H9 (cell line): ENCODE measurements at places on chromosomes 5 and 9. TPM values are rescaled to one million over a fixed set of nuclear protein-coding genes. Genes with fewer than 3 reads are reported as not detected.

The ANKS6 gene
- total RNA-seq: 44.5 and 46.3 TPM in 2 replicates

The SPATA31C2 gene
- 0.15 and 0.20 TPM in 2 replicates for total RNA-seq

The STPG3 gene
- not detected in 2 replicates for total RNA-seq

The MLANA gene
- not detected in 2 replicates for total RNA-seq
